ENCODE measurements at places on chromosomes 6 and 20.

DNA sequence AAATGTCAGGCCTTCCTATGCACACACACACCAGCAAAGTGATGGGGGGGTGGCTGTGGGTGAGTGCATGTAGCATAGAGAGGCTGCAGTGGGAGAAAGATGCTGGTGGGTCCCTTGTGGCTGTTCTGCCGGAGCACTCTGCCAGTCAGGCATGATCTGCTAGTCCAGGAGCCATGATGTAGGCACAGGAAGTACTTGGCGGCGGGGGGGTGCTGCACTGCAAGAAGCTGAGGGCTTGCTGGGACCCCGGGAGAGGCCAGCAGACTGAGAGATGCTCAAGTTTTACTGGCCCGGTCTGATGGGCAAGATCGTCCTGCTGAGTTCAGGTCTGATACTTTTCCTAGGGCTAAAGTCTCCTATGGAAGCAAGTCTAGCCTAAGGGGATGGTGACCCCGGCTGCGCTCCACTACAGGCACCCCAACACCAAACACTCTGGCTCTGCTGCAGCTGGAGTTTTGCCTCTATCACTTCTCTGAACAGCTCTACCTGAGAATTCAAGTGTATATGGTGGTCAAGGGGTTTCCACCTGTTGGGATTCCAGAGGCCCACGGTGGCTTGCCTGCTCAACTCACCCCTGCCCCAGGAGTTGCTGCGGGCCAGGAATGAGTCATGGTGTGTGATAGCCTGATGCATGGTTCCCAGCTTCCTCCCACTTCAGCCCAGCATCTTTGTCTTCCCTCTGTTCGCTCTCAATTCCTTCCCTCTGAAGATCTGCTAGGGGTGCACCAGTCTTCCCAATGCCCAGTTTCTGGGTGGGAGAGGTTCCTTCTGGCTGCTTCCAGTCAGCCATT, 971.8 kb upstream of the ADGRB3 start:
- DNase-seq, result no peak

- no peak for DNase-seq
These were observed 67.4 kb downstream of the BTBD9 start for GRCh38 chr6:38572186-38572813.

- no peak for DNase-seq
These were observed 231.6 kb downstream of the FNDC1 start for GRCh38 chr6:159400826-159401225.

DNA sequence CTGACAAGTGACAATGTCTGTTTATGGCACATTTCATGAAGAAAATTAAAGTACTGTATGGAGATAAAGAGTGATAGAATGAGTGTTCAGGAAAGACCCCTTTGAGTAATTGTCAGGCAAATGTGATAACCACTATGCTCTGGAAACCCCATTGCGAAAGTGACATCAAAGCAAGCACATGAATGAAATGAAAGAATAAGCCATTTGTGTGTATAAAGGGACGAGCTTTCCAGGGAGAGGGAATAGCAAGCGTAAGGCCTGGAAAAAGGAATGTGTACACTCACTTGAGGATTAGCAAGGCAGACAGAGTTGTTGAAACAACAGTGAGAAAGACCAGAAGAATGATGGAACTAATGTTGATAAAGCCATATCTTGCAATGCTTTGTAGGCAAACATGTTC, 490.0 kb downstream of the GRIK2 start:
- DNase-seq, result no peak

DNA sequence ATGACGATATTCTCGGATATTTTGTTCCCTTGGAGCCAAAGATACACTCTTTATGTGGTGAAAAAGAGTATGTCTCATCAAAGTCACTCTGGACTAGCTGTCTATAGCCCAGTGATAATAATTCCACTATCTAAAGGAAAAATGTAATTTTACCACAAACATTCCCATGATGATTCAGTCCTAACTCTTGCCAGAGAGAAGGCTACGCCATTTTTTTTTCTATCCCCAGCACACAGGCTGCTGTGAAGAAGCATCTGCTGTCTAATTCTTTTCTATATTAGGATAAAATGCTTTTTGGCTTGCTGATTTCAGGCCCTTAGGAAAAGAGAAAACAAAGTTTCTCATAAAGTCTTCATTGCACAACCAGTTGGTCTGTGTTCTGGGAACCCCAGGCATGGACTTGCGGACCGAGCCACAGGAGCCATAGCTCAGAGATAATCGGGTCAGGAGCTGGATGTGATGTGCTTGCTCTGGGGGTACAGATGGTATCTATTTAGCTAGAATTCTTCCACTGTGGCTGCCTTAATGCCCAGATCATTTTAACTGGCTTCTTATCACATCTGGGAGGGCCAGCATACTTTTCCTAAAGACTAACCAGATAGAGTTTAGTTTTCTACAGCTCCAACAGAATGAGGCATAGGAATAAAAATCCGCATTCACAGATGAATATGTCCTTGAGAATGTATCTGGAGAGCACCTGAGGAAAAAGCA, 683.7 kb upstream of the ID4 start:
- DNase-seq, result no peak

GRCh38 chr6:98286620-98287019, 547.8 kb upstream of the POU3F2 start:
- no peak for DNase-seq
